ENCODE measurements at places on chromosomes 7 and 10.

DNA sequence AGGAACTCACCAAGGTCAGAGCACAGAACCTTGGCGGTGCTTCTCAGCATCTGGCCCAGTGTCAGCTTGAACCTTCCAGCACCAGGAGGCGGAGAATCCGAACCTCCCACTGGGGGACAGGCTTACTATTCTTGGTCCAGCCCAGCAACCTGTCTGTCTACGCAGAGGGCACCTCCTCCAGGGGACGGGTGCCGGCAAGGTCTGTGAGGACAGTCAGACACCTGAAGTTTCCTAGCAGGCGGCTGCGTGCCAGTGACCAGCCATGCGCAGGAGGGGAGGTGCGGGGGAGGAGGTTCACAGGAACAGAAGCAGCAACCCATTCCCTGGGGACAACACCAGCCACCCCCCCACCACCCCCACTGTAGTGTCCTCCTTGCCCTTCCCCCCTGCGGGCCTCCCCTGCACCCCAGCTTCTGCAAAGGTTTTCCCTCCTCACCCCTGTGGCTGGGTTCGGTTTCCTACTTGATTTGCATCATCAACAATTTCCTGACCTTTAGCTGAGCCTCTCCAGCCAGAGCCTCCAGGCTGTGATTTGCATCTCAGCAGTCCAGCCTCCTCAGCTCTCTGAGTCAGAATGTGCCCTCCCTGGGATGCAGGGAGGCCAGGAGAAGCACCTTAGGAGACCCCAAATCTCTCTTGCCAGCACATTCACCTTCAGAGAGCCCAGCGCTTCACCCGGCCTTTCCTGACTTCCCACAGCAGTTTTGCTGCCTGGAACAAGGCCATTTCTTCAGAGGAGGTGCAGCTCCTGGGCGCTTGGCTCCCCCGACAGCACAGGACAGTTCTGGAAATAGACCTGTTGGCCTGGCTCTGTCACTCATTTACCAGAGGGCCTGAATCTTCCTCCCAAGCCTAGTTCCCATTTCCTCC is 107.5 kb upstream of the NPS start:
- no peak for DNase-seq

DNA sequence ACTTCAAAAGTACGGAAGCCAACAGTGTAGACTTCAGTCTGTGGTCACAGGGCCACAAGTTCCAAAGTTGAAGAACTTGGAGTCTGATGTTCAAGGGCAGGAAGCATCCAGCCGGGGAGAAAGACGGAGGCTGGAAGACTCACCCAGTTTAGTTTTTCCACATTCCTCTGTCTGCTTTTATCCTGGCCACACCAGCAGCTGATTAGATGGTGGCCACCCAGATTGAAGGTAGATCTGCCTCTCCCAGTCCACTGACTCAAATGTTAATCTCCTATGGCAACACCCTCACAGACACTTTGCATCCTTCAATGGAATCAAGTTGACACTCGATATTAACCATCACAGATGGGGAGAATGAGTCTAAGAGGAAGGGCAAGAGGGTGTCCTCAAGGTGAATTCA is 19.3 kb upstream of the FRMD4A start:
- DNase-seq, result no peak

DNA sequence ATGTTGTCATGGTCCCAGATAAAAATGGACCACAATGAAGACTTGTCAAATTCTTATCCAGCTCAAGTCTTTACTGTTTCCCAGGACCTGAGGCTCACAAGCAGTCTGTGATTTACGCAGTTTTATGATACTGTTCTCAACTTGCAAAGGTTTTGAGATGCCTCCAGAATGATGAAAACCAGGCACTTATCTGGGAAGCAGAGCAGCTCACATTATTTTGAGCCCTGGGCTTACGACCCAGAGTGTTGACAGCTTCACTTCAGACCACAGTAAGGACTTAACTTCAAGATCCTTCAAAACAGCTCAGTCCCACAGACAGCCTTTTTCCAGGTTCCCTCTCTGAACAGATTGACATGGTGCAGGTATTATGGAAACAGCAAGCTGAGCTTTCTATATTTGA is 236.1 kb downstream of the RNLS start:
- no peak for DNase-seq

- DNase-seq, result no peak
Measured at GRCh38 chr7:81903115-81903514, 133.3 kb upstream of the HGF start.

GRCh38 chr7:80330434-80330833 is 181.4 kb downstream of the GNAT3 start:
- DNase-seq, result no peak

GRCh38 chr10:122422266-122422989 is 32.0 kb upstream of the ARMS2 start:
- no peak for DNase-seq

DNA sequence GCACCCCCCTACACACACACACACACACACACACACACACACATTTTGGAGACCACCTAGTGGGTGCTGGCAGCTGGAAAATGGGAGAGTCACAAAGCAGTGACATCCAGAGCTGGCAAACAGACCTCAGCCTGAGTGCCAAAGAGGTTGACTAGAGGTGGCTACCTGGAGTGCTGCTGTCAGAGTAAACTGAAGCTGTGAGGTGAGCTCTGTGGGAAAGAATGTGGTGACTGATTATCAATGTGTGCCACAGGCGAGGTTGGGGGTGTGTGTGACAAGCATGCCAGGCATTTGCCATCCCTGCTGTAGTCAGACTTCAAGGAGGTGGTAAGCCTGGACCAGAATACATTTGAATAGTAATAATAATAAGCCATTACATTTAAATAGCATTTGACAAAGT is 120.6 kb downstream of the SLIT1 start:
- no peak for DNase-seq

- no peak for DNase-seq
Measured at GRCh38 chr10:93180482-93180931, 106.8 kb downstream of the CYP26A1 start.

DNA sequence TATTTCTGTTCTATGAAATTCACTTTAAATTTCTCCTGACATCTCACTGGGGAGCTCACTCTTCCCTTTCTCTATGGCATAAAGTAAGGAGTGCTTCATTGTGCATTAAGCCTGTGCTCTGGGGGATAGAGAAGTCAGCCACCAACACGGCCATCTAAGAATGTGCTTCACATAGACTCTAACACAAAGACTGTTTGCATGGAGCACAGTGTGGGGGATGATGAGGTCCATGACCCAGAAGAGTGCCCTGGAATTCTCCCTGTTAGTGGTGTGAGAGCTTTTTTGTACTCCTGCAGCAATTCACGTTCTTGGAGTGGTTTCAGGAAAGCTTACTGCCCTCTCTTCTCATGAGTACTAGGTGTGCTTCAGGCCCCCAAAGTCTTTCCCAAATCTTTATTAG is 43.9 kb upstream of the PDZD8 start:
- DNase-seq, result no peak

- no peak for DNase-seq
Measured at GRCh38 chr7:30926313-30926712, 14.7 kb downstream of the AQP1 start.

GRCh38 chr7:112129655-112130323 is 76.4 kb downstream of the DOCK4 start:
- DNase-seq, result no peak

GRCh38 chr7:125355899-125356298 is 426.3 kb upstream of the POT1 start:
- no peak for DNase-seq

GRCh38 chr10:103759100-103759781 is 96.1 kb downstream of the SH3PXD2A start:
- DNase-seq, result no peak

GRCh38 chr10:6342096-6342685 is 139.5 kb downstream of the PFKFB3 start:
- no peak for DNase-seq

GRCh38 chr10:132993271-132994184 is 51.2 kb upstream of the CFAP46 start:
- DNase-seq, result no peak

DNA sequence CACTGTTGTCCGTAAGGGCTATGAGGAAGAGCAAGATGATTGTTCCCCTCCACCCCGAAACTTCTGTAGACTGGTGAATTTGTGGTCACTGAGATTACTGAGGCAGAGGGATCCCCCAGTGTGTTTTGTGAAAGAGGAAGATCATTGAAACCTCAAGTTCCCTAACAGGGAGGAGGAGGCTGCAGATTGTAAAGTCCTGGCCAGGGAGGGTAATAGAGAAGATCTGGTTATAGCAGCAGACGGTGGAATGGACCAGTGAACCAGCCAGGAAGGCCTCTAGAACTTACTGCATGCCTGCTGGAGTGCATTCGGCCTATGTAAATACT is 31.1 kb downstream of the LMTK2 start:
- no peak for DNase-seq

DNA sequence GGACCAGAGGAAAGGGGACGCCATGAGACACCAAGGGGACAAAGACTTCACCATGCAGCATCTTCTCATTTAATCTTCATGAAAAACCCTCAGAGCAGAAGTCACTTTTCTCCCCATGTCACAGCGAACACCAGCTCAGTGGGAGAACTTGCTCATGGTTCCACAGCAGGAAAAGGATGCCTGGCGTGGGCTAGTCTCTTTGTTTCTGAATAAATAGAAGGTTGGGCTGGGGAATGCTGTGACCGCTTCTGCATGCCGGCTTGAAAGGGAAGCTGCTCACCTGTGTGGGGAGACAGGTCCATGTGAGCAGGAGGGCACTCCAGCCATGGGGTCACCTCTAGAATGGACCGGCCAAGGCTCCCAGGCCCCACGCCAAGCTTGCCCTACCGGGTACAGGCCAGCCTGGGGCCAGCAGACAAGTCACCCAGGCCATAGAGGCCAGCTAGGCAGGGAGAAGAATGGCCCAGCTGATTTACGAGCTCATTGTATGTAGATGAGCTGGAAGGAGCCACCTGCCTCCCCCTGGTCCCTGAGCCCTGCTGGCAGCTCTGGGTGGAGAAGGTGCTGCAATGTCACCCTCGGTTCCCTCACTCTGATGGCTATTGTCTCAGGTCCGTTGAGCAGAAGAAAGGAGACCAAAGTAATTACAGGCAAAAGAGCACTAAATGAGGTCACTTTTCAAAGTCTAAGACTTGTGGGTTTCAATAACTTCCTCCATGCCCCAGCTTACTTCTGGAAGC is 82.0 kb upstream of the PDZD8 start:
- no peak for DNase-seq

- DNase-seq, result no peak
Measured at GRCh38 chr10:98577168-98577567, 130.4 kb upstream of the HPS1 start.

- no peak for DNase-seq
Measured at GRCh38 chr7:51108134-51108533, 208.5 kb downstream of the COBL start.

GRCh38 chr10:99548041-99548530 is 15.3 kb downstream of the NKX2-3 start:
- DNase-seq, result no peak

DNA sequence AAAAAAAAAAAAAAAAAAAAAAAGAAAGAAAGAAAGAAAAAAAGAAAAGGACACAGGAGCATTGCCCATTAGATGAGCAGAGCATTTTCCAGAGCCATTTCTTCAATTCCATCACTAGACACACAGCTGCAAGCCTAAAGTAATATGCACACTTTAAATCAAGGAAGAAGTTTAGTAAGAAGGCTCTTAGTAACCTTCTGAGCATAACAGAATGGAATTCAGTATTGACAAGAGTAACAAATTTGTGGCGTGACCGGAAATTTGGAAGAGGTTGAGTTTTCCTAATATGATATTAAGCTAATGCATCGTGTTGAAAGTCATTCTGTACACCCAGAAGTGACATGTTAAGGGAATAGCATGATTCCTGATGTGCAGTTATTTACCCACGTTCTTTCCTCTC is 35.3 kb downstream of the SMURF1 start:
- DNase-seq, result no peak

- DNase-seq, result no peak
Measured at GRCh38 chr10:119680050-119680449, 28.9 kb downstream of the BAG3 start.

- no peak for DNase-seq
Measured at GRCh38 chr7:26334166-26334859, 42.7 kb downstream of the SNX10 start.

- DNase-seq, result no peak
Measured at GRCh38 chr7:22109761-22110160, 164.1 kb upstream of the CDCA7L start.

DNA sequence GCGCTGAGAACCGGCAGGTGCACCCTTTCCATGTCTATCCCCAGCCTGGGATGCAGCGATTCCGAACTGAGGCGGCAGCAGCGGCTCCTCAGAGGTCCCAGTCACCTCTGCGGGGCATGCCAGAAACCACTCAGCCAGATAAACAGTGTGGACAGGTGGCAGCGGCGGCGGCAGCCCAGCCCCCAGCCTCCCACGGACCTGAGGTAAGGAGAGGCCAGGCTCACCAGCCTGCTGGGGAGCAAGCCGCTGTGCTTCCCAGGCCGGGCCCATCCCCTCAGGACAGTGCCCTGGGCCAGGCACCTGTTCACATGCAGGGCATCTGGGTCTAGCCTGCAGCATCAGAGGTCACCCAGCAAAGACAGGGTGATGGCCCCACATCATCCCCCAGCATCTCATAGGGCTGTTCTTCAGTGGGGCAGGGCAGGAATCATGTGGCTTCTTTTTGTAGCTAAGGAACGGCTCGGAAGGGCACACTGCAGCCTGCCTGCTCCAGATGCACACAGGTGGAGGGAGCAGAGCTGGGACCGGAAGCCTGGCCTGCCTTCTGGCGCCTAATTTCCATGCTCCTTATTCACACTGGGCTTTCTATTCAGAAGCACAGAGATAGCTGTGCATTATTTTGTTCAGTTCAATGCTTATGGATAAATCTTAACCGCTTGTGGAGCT is 18.9 kb downstream of the BAG3 start:
- no peak for DNase-seq

- no peak for DNase-seq
Measured at GRCh38 chr7:46099076-46099475, 178.0 kb upstream of the IGFBP3 start.

DNA sequence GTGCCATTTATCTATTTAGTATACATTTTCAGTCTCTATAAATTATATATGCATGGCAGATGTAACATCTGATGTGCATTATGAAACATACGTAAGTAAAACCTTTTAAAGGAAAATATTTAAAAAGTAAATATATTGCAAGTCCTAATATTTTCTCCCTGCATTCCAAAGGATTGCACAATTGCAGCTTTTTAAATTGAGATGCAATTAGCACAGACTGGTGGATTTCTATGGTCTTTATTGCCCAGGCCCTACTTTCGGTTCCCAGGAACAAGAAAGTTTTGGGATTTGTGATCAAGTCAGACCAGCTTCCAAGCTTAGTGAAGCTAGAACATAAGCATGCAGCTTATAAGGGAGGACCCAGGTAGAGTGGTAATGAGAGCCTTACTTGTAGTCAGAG is 337.8 kb downstream of the NRG3 start:
- no peak for DNase-seq

- no peak for DNase-seq
Measured at GRCh38 chr7:155733582-155734444, 78.5 kb downstream of the SHH start.

DNA sequence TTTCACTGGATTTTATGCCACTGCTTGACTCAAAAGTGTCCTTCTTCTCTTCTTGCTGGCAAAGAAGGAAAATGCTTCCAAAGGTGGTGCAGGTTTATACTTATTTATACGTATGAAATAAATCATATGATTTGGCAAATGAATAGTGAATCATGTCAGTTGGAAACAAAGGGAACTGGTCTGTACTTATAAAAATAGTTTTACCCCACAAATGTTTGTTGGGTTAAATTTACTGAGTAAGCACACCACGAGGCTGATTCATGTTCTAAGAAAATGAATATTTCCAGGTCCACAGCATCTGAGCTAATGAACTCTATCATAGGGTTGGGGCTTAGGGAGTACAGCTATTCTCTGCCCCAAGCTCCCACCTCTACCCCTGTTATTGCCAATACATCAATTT is 232.2 kb downstream of the TRIL start:
- DNase-seq, result no peak

- no peak for DNase-seq
Measured at GRCh38 chr10:124301736-124302135, 117.0 kb downstream of the OAT start.

Data from stimulated activated CD4-positive, alpha-beta T cell treated with anti-CD3 and anti-CD28 coated beads, Interleukin-15, amount 100 ng/mL, for 48 hours (primary cell).